ENCODE measurements at places on chromosomes 4 and X.

DNA sequence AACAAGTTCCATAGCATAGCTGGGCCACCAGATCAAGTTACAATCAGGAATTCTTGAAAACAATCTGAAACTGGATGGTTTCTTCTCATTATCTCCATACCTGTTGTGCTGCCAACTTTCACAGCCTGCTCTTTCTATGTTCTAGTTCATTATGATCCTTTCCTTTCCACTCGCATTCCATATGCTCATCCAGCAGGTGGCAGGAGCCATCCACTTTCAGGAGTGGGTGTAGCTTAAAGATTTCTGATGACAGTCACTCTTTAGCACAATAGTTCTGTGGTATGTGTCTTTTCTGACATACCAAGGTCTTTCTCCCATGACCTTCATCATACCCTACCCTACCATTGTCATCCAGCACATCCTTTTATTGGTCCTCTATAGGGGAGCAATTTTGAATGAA is 46.4 kb downstream of the PAGE2 start:
- DNase-seq, result peak; percentile 11

GRCh38 chr4:165131247-165131832 is 18.7 kb upstream of the TMEM192 start:
- DNase-seq, result peak; percentile 52

GRCh38 chrX:116873671-116874070 is 410.9 kb upstream of the CT83 start:
- no peak for DNase-seq

GRCh38 chrX:53000447-53001135 is 42.3 kb upstream of the FAM156A start:
- DNase-seq, result no peak

GRCh38 chr4:79917246-79917645 is 155.8 kb downstream of the ANTXR2 start:
- no peak for DNase-seq

Measured in NCI-H1694 treated with DMSO at 0.1 percent for 48 hours (cell line).